SK-N-SH treated with all-trans-retinoic acid at 6 μM for 48 hours (cell line): ENCODE measurements at places on chromosomes 5 and 9.
A peak's percentile ranks its signal among the peaks of the same experiment; 100 is the strongest.

DNA sequence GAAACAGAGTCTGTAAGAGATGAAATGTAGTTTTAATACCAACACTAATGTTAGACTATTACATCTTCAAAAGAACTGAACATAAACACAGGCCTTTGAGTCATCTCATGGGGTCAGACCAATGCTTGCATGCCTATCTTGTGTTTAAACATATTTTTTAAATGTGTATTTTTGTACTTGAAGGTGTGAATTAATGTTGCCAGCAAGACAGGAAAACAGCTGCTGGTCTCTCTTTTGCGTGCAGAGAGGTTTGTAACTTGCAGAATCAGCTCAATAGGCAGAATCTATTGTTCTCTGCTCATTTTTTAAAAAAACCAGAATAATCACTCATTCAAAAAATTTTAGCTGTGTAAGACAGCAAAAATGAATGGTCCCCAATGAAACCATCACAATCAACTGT, 180.2 kb downstream of the ALDH1A1 start:
- ATAC-seq = no peak

DNA sequence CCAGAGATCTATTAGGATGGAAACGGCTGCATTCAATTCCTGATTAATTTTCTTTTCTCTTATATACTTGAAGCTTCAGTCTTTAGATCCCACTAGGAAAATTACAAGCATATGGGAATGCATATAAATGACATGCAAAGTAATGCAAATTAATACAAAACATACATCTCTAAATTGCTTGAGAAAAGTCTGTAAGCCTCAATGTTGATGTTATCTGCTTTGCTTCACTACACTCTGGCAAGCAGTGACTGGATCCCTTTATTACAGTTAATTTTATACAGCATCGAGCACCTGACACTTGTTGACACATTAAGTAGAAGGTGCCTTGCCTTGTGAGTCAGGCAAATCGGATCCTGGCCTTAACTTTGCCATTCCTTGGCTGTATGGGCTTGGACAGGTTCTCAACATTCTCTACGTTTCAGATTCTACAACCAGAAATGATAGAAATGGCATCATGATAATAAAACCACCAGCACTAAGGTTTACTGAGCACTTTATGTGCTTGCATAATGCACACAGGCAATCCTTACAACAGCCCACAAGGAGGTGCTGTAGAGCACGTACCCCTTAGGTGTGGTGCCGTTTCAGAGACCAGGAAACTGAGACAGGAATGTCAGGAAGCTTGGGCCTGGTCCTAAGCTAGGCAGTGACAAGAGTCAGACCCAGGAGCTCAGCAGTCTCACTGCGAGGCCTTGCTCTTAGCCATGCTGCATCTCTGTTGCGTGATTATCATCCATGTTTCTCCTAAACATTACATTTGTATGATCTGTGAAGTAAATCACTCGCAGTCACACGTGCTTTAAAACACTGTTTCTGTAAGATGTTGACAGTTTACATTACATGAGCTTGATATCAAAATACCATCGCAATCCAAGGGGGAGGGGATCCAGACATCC, 2.7 kb downstream of the GCNT4 start:
- ATAC-seq = peak; percentile 66

DNA sequence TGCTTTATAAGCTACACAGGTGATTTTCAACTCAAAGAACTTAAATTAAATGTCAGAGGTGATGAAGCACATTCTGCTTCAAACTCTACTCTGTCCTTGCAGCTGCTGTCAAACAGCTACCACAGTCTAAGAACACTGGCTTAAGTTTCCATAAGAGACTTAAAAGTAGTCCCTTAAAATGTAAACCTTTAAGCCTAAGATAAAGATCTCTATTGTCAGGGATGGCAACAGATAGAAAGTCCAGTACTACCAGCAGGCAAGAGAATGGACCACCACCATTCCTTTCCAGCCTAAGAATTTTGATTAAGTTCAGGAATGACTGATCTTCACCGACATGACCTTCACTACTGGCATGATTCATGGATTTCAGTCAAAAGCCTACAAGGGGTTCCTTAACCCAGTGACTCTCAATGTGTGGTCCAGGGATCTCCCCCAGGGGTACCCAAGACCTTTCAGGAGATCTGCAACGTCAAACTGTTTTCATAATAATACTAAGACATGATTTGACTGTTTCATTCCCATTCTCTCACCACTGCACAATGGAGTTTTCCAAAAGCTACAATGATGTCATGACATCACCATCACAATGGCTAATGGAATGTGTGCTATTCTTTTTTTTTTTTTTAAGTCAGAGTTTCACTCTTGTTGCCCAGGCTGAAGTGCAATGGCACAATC, 41.1 kb upstream of the PLPP6 start:
- ATAC-seq = peak; percentile 21; the same call in 1 of the 3 replicates

GRCh38 chr9:110146373-110146772, 61.6 kb downstream of the C9orf152 start:
- ATAC-seq = peak; percentile 31

DNA sequence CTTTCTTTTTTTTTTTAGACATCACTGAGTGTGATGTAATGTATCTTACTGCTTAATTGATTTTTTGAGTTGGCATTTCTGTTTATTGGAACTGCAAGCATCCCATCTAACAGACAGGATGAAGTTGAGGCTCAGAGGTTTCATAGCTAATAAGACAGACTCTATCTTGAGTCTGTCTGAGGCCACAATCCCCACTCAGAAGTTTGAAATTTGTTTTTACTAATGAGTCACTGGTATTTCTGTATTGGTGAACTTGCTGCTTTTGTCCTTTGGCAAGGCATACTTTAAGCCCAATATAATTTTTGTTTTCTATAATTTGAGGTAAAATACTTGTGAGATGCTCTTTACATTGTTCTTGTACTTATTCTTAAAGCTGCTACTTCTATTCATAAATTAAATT, 491.2 kb downstream of the PSAT1 start:
- no peak; the same call in 2 of the 3 replicates for ATAC-seq

GRCh38 chr5:81896764-81897163, 75.1 kb upstream of the ATG10 start:
- no peak for ATAC-seq

- peak; percentile 11; the same call in 2 of the 3 replicates for ATAC-seq
Measured at GRCh38 chr5:14184725-14185124, 41.6 kb downstream of the TRIO start.

- no peak for ATAC-seq
Measured at GRCh38 chr9:84166891-84167290, 173.7 kb downstream of the SLC28A3 start.

- no peak for ATAC-seq
Measured at GRCh38 chr5:28400076-28400475, 1361.7 kb upstream of the CDH9 start.

GRCh38 chr9:91360551-91361290, 997 bp downstream of the AUH start:
- ATAC-seq = peak; percentile 45

- ATAC-seq = no peak
Measured at GRCh38 chr9:134870746-134871662, 9.6 kb upstream of the FCN2 start.

- peak; percentile 53; the same call in 2 of the 3 replicates for ATAC-seq
Measured at GRCh38 chr5:154077696-154078095, 38.9 kb downstream of the MFAP3 start.

DNA sequence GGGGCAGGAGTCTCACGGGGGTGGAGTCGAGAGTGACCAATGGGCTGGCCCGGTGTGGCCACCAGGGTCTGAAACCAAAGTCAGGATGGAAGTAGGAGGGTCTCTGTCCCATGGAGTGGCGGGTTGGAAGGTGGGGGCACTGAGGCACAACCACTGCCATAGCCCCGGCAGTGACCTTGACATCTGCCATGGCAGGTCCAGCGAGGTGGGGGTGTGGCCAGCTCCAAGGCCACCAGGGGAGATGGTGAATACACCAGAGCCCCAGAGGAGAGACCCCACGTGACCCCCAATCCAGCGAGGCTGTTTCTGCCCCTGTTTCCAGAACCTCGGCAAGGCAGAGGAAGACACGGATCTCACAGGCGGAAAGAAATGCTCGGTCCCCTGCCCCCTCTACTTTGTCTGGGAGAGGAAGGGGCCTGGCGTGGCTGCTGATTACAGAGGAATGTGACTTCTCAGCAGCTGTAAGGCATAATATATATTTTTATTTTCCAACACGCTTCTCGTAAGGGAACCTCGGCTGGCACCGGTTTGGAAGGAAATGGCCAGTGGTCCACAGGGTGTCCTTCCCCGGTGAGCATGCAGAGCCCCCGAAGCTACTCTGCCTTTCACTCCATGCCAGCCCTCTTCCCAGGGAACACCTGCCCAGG, 105.7 kb upstream of the SARDH start:
- no peak for ATAC-seq

- no peak; the same call in 2 of the 3 replicates for ATAC-seq
Measured at GRCh38 chr5:122943050-122943698, 93.4 kb downstream of the PPIC start.

- ATAC-seq = no peak
Measured at GRCh38 chr5:59790376-59790775, 103.2 kb downstream of the PDE4D start.

GRCh38 chr5:139092741-139093343, 105.3 kb downstream of the SIL1 start:
- no peak for ATAC-seq

- no peak for ATAC-seq
Measured at GRCh38 chr9:92493749-92494387, 11.6 kb upstream of the ASPN start.

DNA sequence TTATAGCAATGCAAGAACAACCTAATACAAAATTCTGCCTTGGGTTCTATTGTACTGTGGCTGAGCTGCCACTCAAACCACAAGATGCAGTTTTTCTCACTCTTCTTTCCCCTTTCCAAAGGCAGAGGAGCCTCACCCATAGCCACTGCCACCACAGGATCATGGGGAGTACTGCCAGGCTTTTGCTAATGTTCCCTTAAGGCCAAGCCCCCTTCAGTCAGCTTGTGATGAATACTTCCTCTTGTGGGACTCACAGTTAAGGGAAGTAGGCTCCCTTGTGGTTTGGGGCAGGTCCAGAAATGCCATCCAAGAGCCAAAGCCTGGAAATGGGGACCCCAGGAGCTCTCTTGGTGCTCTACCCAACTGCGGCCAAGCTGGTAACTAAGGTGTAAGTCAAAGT, 258.7 kb downstream of the SPATA31D1 start:
- no peak for ATAC-seq

DNA sequence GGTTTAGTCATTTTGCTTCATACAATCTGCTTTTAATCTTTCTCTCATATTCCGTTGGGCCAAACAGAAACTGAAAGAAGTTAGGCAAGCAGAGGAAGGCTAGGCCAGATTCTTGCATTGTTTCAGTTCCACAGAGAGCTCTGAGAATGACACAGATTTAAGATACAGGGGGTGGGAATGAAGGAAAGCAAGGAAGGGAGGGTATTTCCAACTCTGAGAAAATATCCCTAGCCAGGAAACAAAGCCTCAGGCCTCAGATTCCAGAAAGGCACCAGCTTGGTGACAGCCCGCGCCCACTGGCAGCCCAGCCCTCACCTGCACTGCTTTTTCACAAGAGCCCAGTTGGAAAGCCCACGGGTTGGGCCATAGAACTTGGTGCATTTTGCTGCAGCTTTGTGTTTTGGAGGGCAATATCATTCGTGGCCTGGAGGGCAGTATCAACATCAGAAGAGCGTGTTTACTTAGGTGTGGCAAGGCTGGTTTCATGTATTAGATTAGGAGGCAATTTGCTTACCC, 63.5 kb downstream of the ENC1 start:
- peak; percentile 70 for ATAC-seq

DNA sequence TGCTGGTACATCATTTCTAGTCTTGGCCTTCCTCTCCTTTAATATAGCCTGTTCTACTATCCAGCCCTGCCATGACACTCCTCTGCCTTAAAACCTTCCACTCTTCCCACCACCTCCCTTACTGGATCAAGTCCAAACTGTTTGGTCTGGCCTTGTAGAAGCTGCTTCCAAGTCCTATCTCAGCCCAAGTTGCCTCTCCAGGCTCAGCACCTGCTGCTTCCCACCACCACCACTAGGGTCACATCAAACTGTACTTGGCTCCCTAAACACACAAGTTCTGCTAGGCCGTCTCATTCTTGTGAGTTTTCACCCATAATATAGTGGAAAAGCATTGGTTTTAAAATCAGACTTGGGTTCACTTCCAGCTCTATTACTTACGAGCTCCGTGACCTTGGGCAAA, 1.4 kb downstream of the NDUFA8 start:
- peak; percentile 48 for ATAC-seq

DNA sequence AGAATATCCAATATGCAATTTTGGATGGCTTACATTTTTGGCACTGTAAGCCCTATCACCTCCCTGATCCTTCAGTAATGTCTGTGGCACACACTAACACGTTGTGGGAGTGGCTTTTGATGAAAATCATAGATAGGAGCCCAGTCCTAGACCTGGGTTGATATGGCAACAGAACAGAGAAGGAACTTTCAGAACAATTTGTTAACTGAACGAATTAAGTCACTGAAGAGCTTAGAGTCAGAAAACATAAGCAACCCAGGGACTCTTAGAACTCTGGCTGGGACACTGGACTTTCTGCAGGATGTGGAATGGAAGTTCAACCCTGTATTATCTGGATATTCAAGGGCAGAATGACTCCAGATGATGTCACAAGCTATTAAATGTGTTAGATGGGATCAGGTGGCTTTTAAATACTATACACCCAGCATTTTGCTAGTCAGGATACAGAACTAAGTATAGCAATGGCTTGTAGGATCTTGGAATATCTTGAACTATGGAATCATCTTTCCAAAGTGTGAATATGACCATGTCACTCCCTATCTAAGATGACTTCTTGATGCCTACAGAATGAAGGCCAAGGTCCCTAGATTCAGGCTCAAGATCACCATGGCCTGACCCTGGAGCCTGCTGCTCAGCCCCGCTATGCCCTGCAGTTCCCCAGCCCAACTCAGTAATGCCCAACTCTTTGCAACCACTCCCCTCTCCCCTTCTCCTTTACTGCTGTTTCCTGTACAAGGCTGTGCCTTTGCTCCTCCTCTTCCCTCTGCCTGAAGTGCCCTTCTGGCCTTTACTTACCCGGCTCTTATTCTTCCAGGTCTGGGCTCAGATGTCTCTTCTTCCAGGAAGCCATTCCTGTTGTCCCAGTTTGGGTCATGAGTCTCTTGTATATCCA, 42.8 kb downstream of the VLDLR start:
- ATAC-seq = no peak

DNA sequence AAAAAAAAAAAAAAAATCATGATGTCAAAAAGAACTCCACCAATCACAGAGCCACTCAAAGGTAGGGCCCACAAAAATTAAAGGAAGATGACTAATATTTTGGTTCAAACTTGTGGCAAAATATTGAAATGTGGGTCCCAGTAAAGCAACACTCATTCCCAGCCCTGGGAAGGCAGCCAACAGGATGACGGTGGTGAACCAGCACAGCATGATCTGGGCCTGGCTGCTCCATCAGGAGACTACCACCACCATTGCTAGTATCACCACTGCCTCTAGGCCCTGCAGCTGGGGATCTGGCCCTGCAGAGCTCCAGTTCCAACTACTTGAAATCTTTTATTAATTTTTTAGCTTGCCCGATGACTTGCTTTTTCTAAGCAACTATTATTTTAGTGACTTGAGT, 206.8 kb upstream of the ITGA1 start:
- ATAC-seq = no peak

GRCh38 chr5:9453480-9454011, 92.3 kb downstream of the SEMA5A start:
- ATAC-seq = no peak

- no peak for ATAC-seq
Measured at GRCh38 chr5:94808497-94808896, 190.0 kb downstream of the SLF1 start.
